ENCODE measurements at places on chromosomes 1 and 21.

DNA sequence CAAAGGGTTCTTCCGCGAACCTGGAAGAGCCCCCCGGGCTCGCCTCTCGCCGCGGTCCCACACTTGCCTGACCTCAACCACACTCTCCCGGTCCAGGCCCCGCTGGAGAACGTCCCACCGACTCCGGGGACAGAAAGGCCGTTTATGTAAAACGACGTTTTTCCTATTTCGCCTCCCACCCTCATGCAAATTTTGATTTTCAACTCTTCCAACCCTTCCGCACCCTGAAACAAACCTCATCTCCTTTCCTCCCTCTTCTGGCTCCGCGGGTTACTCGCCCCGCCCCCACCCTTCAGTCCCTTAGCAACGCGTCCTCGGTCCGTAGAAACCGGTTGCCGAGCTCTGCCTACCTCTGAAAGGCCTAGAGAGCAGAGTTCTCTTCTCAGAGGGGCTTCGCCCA lies at the start of gene C1orf141:
Gene C1orf141 (minus strand): TSS at position 276 of the 400 bp plus-strand sequence. CDS start 7,730 bp downstream, outside the sequence.
- DNase-seq, result no peak

DNA sequence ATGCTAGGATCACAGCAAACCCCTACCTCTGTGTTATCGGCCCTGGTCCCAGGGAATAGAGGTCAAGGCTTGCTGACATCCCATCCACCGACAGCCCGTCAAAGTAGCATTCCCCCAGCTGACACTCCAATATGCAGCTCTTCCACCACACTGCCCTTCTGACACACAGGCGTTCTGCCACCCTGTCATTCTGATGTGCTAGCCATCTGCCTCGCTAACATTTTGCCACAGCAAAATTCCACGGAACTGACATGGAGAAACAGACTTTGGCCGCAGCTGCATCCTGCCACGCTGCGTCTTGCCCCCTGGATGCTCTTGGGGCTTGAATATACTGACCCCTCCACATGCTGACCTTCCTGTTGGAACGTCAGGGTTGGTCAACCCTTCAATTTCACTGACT lies 163.2 kb upstream of the CSF3R start:
- no peak for DNase-seq

GRCh38 chr1:36851087-36851486 lies 183.2 kb downstream of the GRIK3 start:
- no peak for DNase-seq

- DNase-seq, result no peak
Observed at GRCh38 chr1:170544624-170545023, 12.7 kb downstream of the GORAB start.

DNA sequence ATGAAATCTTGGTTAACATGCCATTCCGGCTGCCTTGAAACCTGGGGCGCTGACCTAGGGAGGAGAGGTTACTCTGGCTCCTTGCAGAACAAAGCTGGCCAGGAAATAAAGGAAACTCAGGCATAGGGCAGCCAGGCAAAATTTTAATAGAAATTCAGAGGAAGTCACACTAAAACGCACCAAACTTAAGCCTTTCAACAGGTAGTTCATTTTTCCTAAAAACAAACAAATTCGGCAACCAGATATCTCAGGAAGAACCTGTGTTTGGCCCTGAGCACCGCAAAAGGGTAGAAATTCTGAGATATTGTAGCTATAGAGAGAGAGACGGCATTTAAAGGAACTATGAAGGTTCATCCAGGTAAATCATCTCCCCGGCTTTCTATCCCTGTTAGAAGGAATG lies 13.1 kb downstream of the LYST start:
- no peak for DNase-seq

GRCh38 chr1:82897549-82897948 lies 1096.8 kb downstream of the ADGRL2 start:
- no peak for DNase-seq

- no peak for DNase-seq
Observed at GRCh38 chr1:45266151-45266801, 59.9 kb upstream of the ZSWIM5 start.

DNA sequence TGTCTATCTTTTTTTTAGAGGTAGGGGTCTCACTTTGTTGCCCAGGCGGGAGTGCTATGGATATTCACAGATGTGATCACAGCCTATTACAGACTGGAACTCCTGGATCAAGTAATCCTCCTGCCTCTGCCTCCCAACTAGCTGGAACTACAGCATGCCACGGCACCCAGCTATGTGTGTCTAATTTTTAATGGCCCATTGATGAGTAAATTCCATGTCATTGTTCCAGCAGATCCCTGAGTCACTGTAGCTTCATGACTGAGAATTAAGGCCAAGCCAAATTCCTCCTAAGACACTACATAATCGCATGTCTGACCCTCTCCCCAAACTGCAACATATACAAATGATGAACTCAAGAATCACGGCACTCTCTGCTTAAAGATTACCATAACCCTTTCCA lies 84.2 kb upstream of the RGS2 start:
- no peak for DNase-seq

DNA sequence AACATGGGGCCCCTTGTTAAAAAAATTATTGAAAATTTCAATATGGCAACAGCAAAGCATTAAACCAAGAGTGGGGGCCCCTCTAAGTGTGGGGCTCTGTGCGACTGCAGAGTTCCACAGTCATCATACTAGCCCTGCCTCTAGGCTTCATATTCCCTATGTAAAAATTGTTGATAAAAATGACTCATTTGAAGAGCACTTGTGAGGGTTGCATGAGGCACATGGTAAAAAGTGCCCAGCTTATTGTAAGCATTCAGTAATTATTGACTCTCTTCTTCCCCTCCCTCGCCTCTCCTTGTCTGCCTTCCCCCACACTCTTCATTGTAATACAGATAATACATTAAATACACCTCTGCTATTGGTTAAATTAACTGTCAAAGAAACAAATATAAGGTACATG lies 86.7 kb upstream of the PTBP2 start:
- no peak for DNase-seq

DNA sequence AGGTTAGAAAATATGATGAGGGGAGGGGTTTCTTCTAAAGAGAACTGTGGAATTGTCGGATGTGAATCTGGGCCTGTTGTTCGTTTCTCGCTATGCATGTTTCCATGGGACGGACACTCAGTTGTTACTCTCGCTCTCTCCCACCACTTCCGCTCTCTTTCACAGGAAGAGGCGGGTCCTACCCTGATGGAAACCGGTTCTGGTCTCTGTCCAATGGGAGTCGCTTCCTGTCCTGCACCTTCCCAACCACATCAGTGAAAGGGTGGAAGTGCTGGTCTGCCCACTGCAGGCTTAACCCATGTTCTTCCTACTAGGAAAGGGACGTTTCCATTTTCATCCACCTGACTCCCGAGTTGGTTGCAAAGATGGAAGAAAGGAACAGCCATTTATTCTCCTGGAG lies 119.4 kb downstream of the KCNJ15 start:
- DNase-seq, result no peak

GRCh38 chr1:179599623-179600249 lies 8.1 kb downstream of the TDRD5 start:
- no peak for DNase-seq

DNA sequence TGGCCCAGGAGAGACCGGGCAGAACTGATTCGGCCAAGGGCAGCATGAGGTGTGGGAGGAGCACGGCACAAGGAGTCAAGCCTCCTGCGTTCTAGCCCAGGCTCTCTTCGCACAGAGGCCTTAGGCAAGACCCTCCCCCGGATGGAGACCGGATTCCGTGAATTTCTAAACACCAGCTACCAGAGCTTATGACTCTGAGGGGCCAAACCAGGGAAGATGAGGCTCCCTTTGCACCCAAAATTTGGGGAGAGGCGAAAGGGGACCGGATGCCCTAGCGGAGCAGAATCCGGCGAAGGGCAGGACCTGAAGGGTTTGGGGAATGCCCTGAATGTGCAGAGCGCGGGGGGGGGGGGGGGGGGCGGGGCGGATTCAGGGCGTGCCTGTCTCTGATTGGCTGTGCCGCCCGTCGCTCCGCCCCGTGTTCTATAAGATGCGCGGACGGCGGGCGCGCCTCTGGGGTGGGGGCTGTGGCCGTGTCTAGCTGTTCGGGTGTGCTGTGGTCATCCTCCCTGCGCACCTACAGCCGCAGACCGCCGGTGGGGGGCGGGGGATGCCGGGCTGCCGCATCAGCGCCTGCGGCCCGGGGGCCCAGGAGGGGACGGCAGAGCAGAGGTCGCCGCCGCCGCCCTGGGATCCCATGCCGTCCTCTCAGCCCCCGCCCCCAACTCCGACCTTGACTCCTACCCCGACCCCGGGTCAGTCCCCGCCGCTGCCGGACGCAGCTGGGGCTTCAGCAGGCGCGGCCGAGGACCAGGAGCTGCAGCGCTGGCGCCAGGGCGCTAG lies at the start of gene TRNP1:
Gene TRNP1 (plus strand): TSS at position 456 of the 783 bp plus-strand sequence. CDS start 95 bp downstream, at position 551.
- peak; percentile 61 for DNase-seq

GRCh38 chr1:8211251-8211882 lies 106.5 kb upstream of the SLC45A1 start:
- no peak for DNase-seq

DNA sequence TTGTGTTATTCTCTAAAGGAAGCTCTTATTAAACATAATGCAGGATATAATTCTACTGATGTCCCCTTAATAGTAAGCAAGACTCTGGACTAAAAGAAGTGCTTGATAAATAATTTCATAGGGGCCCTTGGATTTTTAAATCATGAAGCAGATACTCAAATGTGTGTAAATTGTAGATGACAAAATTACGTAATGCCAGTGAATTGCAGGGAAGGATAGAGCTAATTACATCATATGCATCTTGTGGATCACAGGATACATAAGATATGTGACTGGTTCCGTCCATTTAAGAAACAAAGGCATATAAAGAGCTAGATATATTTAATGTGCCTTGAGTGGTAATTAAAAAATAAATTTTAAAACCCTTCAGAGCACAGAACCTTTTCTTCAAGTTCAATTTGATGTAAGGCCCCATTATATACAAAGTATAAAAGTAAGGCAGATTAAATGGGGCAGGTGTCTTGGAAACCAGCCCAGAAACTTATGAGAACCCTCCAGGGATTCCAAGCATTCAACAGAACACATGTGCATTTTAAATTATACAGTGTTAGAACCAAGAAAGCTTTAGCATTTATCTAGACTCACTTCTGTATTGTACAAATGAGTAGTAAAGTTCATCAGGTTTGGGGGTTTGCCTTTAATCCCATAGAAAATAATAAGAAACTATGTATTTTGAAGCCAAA lies 190.4 kb downstream of the NCAM2 start:
- DNase-seq, result no peak

- no peak for DNase-seq
Observed at GRCh38 chr1:51000651-51001050, 30.6 kb downstream of the CDKN2C start.

DNA sequence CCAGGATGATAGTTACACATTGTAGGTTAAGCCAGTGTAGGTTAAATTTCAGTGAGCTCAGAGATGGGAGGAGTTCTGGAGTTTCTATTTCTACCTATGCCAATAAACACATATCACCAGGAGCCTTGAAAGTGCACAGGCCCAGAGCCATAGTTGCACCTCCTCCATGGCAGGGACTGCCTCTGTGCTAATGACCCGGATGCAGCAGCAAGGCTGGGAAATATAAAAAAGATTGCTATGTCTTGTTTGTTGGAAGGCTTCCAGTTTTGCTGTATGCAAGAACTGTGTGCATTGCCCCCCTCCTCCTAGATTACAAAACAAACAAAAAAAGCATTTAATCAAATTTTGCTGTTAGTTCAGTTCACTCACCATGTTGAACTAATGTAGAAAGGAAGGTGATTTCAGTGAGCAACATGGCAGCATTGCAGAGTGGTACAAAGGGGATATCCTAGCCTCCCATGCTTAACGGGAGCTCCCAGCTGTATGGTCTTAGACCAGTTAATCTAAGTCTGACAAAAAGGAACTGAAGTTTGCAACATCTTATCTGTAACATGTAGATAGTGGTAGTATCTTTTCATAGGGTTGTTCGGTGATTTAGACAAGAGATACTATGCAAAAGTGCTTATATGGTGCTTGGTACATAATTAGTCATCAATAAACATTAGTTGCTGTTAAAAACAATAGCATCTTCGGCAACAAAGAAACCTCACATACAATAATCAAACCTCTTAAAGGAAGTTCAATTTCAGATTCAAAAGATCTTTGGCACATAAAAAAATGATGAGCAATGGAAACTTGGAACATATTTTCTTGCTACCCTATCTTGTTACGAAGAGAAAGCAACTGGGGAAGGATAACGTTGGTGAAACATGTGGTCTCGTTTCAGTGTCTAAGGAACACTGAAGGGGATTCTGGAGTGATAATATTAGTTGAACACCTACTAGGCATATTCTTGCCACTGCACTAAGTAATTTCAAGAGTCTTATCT lies 309.5 kb downstream of the ASTN1 start:
- DNase-seq, result no peak

GRCh38 chr1:87869567-87869966 lies 540.9 kb downstream of the LMO4 start:
- no peak for DNase-seq

GRCh38 chr1:202625416-202626360 lies 84.6 kb downstream of the SYT2 start:
- DNase-seq, result peak; percentile 21

- no peak for DNase-seq
Observed at GRCh38 chr21:44360159-44360558, 6.7 kb downstream of the TRPM2 start.

DNA sequence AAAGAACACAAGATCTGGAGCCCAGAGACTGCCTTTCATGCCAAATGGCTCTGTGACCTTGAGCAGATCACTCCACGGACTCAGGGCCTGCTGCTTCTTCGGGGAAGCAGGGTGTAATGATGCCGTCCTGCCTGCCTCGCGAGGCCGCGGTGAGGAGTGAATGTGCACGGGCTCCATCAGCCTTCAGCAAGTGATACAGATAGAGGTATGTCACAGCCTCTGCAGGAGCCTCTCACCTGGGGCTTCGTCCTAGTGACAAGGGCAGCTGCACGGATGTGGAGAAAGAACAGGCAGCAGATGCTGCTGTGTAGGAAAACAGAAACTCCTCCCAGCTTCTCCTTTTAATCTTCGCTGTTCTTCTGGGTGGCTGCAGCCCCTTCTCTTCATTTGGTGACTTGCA lies 127.5 kb downstream of the KCNN3 start:
- no peak for DNase-seq

DNA sequence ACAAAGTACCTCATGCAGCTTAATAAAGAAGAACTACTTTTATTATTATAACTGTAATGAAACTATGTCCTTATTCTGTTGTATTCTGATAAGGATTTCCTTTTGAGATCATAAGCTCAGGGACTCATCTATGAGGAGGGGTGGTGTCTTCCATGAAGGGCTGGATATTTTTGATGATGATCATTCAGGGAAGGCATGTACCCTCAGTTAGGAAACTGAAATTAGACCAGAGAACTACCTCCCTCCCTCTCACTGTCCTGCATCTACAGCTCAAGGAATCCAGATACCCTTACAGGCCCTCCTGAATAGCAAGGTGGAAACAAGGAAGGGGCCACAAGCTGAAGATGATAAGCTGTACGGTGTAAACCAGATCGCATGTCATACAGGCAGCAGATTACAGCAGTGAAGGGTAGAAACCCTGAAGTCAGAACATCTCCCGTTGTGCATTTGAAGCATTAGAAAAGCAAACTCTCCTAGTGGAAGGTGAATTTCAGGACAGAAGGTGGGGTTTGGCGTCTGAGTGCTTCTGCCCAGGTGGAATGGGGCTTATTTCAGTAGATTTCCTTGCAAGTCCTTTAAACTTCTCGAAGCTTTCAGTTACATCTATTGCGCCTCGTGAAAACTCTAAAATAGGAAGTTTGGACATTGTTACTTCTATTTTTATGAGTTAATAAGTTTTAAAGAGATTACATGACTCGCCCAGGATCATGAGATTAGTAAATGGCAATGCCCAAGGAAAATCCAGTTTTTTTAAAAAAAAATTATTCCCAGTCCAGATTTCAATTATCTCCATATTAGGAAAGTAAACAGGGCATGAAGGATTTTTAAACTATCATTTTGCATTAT lies 101.1 kb upstream of the HNRNPU start:
- DNase-seq, result no peak

Measured in effector memory CD4-positive, alpha-beta T cell (primary cell).